ENCODE measurements at places on chromosomes 7 and 10.

DNA sequence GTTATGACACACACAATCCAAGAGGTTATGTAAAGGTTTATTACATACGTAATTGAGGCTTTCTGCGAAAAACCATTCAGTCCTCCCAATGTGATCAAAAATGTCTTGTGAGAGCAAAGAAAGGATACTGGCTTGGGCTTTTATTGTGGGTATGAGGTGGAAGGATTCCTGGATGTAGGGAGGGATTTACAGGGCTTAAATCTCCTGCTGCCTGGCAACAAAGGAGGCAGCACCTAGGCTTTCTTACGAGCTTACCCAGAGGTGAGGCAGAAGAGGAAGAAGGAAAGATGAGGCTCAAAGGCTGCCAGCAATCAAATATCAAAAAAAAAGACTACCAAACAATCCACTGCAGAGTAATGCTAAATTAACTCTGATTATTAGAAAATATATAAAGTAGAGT is 1149.5 kb upstream of the POT1 start:
- DNase-seq: no peak

- DNase-seq: no peak
These were observed 105.9 kb downstream of the ANKRD7 start for GRCh38 chr7:118330388-118330787.

DNA sequence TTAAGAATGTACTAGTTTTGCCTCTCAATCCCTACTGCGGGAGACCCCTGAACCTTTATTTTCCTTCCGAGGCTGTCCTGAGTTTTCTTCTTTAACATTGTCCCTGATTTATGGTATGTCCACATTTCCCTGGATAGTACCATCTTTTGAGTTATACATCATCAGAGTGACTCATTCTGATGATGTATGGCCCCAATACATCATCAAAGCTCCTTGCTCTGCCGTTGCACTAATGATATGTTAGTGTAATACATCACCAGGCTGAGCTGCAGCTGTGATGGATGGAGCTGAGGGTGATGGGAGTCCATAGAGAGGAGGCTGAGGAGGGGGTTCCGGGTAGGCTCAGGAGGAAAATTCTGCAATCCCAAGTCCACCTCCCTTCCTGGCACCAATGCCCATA is 986.5 kb downstream of the KCNMA1 start:
- no peak for DNase-seq

- DNase-seq: no peak
These were observed 4.2 kb downstream of the KIFBP start for GRCh38 chr10:68992636-68993440.

DNA sequence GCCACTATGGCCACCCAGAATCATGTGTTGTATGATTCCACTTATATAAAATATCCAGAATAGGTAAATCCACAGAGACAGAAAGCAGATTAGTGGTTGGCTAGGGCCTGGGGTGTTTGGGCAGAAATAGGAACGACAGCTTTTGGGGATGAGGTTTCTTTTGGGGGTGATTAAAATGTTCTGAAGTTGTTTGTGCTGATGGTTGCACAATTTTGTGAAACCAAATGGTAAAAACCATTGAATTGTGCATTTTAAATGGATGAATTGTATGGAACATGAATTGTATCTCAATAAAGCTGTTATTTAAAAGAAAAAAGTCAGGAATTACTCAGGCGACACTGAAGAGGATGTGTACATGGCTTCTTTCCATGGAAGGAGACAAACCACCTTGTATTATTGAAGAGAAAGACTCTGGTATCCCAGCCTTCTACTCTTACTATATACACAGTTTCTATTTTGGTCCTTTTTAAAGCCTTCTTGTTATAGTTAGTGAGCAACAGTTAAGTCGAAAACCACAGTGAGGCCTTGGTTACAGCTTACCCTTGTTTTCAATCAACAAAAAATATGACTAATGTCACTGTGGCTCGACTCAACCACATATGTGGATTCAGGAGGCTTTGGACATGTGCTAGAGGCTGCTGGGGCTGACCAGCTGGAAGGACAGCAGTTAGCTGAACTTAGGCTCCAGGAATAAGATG is 57.1 kb upstream of the KMT2E start:
- no peak for DNase-seq

GRCh38 chr10:98929709-98930108 is 305.9 kb downstream of the HPSE2 start:
- no peak for DNase-seq

GRCh38 chr10:126398924-126399323 is 10.6 kb upstream of the ADAM12 start:
- no peak for DNase-seq

GRCh38 chr7:137423321-137423720 is 79.8 kb upstream of the PTN start:
- no peak for DNase-seq

DNA sequence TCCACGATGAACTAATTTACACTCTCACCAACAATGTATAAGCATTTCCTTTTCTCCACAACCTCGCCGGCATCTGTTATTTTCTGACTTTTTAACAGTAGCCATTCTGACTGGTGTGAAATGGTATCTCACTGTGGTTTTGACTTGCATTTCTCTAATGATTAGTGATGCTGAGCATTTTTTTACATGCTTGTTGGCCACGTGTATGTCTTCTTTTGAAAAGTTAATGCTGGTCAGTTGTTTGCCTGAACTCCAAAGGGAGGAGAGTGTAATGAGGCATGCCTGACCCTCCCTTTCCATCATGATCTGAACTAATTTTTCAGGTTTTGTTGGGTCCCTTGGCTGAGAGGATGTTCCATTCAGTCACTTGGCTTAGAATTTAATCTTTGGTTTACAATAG is 50.7 kb upstream of the SVIL start:
- DNase-seq: no peak

- DNase-seq: no peak
These were observed 472.5 kb upstream of the SEMA3D start for GRCh38 chr7:85659364-85659763.

DNA sequence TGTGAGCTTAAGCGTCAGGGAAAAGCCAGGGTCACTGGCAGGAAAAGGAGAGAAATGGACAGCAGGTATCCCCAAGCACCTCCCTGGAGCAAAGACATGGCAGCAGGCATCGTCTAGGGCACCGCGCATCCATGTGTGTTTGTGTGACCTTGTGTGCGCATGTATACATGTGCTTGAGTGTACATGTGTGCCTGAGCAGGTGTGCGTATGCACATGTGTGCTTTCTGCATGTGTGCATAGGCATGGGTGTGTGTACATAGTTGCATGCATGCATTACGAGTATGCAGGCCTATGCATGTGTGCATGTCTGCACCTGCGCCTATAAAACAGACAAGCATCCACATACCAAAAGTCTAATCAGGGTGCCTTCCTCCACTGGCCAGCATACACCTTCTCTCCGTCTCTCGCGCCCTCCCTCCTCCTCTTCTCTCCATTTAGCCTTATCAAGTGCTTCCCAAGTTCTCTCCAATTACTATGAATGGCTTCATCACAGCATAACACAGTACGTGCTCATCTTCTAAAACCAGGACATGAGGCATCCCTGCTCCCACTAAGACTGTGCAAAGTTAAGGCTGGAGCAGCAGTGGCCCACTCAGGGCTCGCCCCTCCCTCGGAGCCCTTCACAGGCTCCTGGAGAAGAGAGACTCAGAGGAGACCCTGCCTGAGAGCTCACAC is 30.6 kb downstream of the RASGEF1A start:
- no peak for DNase-seq
